ENCODE measurements at places on chromosomes 16 and 17. TPM values are rescaled to one million over a fixed set of nuclear protein-coding genes. Genes with fewer than 3 reads are reported as not detected.

The C17orf78 gene
- not detected for total RNA-seq

The MSLN gene
- total RNA-seq, result not detected

The NRN1L gene
- total RNA-seq, result 0.34 TPM

The SSTR5 gene
- not detected for total RNA-seq

The SLC13A2 gene
- not detected for total RNA-seq

The NUDT7 gene
- total RNA-seq, result 4.3 TPM
